ENCODE measurements at places on chromosomes 12 and 14.

GRCh38 chr14:63543826-63544406, 739 bp upstream of the PPP2R5E start:
- no peak for DNase-seq

DNA sequence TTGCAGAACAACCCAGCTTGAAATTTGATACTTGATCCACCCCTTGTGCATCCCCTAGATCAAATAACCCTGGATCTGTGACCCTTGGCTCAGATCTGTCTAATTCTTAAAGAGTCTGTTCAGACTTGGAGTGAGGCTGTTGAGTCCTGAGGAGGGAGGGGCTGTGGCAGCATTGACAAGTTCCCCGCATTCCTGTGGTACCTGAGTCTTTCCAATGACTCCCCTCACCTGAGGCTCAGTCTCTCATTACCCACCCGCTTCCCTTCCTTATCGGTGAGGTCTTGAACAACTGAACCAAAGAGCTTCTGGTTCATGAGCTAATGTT, 16.1 kb upstream of the HDAC7 start:
- DNase-seq, result no peak

DNA sequence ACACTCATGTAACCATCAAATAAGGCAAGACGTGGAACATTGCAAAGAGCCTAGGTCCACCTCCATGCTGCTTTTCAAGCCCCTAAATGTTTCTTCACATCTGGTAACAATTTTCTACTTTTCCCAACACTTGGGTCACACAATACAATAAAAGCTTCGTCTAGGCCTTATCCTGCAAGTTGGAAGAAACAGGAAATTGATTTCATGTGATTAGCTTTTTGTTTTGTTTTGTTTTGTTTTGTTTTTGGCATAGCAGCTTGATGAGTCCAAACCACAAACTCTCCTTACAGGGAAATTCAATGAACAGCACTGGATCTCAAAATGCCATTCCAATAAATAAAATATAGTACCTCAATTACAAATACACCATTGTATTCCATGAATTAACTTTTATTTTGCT, 19.3 kb downstream of the TAS2R50 start:
- DNase-seq, result no peak

DNA sequence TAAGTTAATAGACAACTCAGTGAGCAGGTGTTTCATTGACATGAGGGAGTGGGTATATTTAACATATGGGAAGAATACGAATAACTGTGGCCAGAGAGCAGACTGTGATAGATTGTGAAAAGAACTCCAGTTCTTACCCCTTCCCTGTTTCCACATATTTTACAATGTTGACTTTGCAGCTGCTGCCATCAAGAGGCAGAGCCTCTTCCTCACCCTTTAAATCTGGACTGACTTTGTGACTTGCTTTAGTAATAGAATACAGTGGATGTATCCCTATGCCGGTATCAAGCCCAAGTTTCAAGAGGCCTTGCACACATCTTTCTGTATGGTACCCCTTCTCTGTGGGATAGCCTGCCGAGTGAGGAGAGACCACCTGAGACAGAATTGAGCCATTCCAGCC, 356.7 kb downstream of the ETNK1 start:
- DNase-seq, result no peak

DNA sequence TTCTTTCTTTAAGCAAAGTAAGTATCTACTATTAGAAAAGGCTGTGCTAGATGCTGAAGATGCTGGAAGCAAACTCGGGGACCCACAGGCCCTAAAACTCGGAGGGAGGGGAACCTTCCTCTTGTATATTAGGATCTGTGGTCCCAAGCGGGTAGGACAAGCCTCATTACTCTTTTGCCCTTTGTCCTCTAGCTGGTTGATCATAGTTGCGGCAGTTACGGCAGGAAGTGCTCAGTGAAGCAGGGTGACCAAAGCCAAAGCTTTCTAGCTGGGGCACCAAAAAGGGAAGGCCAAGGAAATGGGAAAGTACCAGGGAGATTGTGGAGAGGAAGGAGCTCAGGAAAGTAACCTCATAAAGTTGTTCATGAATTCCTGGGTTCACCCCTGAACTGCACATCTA, 76.3 kb downstream of the SCFD1 start:
- DNase-seq, result no peak
